ENCODE measurements at places on chromosomes 13 and 19.

GRCh38 chr13:89380101-89380500 lies 1708.9 kb downstream of the SLITRK5 start:
- DNase-seq = no peak

DNA sequence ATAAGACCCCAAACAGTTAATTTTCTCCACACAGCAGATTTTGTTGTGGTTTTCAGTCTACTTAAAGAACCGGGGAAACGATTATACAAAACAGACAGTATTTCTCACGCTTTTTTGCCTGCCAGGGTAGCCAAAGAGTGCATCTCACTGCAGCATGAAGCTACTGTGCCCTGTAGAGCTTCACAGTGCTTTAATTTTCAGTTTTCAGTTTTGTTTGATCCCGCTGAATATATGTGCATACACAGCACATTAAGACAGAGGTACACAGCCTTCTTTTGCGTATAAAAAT lies 215.0 kb downstream of the TEX29 start:
- no peak for DNase-seq

- no peak for DNase-seq
Measured at GRCh38 chr13:30143666-30144400, 163.5 kb downstream of the KATNAL1 start.

- DNase-seq = no peak
Measured at GRCh38 chr13:42017264-42017663, 31.2 kb upstream of the DGKH start.

DNA sequence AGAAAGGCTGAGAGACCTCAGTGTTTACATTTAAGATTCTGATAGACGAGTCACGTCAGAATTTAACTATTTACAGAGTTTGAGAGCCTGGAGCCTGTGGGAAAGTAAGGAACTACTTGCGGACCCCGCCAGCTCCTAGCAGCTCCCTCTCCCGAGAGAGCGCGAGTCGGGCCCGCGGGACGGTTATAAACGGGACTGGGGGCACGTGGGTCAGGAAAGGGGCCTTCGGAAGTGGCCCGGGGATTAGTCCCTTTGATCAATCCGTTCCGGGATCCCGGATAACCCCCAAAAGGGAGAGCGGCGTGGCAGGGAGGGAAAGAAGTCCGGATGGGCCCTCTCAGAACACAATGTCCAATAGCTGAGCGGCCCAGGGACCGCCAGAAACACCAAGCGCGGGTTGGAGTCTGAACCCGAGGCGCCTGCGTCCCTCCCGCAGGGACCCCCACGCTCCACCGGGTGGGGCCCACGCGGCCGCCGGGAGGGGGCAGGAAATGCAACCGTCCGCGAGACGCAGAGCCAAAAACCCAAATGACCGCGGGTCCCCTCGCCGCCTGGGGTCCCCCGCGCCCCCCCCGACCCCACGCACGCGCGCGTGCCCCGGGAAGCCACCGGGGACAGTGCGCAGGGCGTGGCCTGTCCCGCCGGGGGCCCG lies 3.6 kb downstream of the ZIC5 start:
- DNase-seq = no peak

DNA sequence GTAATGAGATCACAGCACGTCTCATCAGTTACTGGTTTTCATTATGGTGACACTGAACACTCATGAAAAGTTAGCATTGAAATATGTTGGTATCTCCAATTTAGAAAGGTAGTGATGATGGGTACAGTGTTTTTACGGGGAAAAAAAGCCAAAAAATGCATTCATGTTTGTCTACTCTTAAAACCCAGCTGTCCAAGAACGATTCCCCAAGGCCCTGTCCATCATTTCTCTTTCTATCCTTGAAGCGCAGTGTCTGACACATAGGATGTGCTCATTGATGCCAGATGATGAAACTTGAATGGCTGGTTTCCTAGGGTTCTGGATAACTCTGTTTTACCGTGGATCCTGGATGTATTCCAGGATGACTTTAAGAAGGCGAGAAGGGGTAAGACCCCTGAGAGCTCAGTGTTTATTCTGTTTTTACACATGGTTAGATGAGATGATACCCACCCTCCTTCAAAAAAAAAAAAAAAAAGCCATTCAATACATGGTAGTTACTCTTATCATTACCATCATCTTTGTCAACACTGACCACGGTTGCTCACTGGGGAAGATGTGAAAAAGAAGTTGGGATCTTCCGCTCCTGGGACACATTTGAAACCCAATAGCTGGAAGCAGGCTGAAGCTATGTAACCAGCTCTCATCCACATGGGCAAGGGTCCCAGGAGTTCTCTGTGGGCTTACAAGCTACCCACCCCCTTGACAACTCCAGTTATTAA lies 22.5 kb downstream of the SERP2 start:
- DNase-seq = no peak

DNA sequence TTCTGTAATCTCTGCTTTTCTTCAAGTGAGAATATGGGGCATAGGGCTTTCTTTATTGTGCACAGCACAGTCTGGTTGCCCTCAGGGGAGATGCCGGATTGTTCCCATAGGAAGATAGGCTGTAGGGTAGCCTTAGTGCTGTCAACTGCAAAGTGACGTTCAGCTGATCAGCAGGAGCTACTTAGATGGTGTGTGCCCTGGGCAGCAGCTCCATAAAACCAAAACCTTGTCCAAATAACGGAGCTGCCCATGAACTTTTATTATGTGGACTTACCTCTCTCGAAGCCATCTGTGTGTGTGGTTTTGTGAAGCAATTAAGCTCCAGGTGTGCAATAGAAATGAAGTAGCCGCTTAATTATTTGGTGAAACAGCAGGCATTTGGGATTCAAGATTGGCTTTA lies 120.0 kb upstream of the RNF113B start:
- DNase-seq = no peak

DNA sequence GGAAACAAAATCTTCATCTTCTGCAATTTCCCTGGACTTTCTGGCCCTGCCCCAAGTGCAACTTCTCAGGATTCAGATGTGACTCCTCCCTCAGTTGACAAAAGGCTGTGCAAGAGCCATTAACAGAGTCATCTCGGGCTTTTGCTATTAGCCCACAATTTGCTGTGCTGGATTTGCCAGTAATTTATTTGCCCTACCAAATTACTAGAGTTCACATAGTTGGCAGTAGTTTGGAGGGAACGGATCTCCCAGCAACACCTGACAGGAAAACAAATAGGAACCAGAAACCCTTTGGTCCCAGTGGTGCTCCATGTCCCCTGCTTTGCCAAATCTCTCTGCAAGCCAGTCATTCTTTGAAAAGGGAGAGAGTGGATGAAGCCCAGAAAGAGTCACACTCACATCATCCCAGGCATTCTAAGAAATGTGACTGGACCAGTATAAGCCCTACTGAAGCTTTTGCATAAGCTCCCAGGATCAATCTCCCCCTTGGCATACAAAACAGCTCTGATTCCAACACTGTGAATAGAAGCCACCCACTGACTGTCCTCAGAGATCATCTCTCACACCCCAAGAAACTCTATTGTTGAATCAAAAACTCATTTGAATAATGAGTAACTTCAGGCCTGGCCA lies 350.1 kb upstream of the NBEA start:
- DNase-seq = no peak

- no peak for DNase-seq
Measured at GRCh38 chr13:46546084-46546768, 6.7 kb upstream of the LRCH1 start.

DNA sequence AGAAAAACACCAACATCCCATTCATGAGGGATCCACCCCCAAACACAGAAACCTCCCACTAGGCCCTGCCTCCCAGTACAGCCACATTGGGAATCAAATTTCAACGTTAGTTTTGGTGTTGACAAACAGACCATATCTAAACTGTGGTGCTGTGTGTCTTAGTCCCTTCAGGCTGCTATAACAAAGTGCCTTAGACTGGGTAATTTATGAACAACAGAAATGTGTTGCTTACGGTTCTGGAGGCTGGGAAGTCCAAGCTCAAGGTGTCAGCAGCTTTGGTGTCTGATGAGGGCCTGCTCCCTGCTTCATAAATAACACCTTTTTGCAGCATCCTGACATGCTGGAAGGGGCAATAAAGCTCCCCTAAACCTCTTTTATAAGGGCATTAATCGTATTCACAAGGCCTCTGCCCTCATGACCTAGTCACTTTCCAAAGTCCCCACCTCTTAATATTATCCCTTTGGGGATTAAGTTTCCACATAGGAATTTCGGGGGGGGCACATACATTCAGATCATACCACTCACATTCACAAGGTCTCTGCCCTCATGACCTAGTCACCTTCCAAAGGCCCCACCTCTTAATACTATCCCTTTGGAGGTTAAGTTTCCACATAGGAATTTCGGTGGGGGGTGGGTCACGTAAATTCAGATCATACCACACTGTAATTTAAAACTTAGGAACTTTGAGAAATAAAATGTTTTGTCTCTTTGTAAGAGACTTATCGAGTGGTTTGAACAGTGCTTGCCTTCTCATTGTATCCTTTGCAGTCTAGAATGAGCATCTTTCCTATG lies 27.5 kb downstream of the ZNF507 start:
- DNase-seq = no peak
